ENCODE measurements at places on chromosomes 7 and 10.
A peak's percentile ranks its signal among the peaks of the same experiment; 100 is the strongest.

DNA sequence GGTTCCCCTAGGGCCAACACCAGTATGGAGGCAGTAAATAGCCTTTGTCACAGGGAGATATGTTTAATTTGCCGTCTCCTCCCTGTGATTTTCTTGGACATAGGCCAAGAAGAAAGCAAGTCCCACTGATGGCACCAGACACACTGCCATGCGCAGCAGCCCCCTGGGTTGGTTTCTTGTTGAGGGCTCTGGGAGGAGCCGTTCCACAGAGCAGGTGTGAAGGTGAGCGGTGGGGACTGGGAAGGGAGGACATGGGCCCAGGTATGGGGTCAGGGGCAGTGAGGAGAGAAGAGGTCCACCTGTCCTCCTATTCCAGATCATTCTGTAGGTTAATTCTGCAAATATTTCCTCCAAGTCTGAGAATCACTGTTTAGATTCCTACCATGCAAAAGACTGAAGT, 376.1 kb downstream of the PLXNA4 start:
- DNase-seq = no peak

- no peak for DNase-seq
Observed at GRCh38 chr10:44178281-44178680, 206.6 kb downstream of the CXCL12 start.

DNA sequence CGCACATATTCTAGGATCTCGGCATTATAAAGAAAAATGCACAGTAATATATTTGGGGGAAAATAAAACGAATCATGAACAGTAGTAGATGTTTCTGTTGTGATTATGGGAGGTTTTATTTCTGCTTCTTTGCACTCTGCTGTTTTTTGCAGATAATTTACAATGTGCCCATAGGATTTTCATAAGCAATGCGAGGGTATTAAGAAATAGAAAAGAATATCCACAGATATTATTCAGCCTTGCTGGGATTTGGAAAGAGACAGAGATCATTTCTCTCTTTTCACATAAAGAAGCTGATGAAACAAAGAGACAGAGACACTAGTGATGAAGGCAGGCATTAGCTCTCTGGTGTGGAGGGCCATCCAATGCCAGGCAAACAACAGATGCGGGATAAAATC, 158.6 kb downstream of the KCNMA1 start:
- DNase-seq = no peak

DNA sequence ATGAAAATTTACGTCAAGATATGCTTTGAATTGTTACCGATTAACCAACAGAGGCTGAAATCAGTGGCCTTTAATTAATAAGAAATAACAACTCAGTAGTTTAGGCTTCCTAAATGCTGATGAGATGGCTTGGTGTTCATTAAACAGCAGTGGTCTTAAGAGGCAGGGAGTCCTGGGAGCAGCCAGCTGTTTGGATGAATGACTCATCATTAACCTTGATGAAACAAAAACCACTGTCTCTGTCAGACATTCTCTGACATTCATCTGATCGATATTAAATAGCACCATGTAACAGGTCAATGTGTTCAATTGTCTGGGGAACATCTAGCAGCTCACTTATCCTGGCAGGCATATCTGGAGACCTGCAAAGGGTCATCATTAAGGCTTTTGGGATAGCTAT, 234.2 kb upstream of the LRRN3 start:
- DNase-seq = no peak

DNA sequence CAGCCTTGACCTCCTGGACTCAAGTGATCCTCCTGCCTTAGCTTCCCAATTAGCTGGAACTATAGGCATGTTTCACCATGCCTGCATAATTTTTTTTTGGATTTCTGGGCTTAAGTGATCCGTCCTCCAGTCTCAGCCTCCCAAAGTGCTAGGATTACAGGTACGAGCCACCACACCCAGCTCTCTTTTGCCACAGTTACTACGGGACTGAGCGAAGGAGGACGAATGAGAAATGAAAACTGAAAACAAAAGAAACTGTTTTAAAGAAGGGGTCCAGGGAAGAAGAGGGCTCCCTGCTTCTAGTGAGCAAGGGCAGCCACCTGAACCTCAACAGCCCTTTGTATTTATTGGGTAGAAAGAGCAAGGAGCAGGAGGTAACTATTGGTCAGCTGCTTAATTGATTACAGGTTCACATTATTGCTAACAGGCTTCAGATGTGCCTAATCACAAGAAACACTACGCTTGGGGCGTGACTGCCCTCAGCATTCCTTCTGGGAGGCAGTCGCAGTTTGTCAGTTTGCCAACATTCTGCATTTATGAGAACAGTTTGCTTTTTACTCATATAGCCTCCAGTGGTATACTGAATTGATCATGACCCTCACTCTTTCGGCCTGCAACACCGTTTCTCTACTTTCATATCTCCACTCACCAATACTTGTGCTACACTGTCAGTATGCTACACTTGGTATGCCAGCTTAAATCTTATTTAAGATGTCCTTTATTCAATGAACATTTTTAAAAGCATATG, 676.8 kb downstream of the DNAJB9 start:
- DNase-seq = no peak

- peak; percentile 88 for DNase-seq
Observed at GRCh38 chr10:95397747-95398146, 106.9 kb upstream of the PDLIM1 start.

DNA sequence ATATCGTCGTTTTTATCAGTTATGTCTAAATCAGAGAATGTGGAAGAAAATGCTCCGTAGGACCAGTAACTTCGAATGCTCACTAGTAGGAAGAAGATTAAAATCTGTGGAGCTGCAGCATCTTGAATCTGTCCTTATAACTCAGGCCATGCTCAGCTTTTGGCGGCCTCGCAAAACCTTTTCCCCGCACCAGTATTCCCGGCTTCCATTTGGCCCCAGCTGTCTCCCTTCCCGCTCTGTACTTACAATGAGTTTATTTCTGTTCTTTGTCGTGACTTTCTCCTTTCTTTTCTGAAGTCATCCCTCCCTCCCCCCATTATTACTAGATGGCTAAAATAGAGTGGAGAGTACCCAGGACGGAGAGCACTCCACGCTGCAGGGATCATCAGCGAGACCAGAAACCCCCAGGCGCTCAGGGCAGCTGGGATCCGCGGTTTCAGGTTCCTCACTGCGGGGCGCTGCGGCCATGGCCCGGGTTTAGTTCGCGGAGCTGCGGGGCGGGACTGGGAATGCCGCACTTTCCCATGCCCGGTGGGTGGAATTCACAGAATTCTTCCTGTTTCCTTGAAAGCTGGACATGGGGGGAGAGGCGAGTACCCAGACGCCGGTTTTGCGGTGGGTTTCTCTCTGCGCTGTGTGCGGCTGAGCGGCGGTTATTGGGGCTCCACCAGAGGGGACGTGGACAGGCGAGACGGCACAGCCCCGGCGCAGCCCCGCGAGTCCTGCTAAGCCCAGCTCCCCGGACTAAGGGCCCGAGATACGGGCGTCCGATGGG, 183.5 kb downstream of the POM121L12 start:
- no peak for DNase-seq

DNA sequence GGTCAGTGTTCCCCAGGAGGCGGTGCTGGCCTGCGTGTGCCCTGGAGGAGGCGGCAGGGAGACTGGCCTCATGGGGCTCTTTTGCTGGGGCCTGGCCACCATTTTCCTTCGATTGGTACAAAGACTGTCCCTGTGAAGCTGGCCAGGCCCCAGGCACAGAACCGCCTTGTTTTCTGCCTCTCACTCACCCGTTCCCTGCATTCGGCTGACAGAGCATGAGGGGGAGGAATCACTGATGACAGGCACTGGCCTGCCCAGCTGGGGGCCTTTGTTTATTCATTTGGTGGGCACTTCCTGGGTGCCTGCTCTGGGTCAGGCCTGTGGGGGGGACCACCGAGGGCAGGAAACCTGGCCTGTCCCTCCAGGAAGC, 139.2 kb downstream of the FAM53B start:
- DNase-seq = no peak

DNA sequence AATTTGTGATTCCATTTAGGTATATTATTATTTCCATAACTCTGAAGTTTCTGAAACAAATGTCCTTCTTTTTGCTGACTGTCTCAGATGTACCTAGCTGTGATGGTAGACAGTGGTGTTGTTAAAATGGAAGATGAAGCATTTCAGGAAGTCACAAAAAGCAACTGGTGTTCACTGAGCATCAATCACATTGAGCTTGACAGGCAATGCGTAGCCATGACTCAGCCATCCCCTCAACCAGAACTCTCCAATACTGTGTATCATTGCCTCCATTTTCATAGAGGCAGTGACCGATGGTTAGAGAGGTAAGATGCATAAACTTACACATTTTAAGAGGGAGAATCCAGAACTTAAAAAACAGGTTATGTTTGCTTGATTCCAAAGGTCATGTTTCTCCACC, 434.0 kb downstream of the INHBA start:
- no peak for DNase-seq

Measured in suppressor macrophage treated with lipopolysaccharide for 1 hour (primary cell).